Aorta (tissue), 5 donors: ENCODE measurements at places on chromosomes 5 and 9.
A peak's percentile ranks its signal among the peaks of the same experiment; 100 is the strongest.

- no peak overlapping the region for H3K27ac ChIP-seq
- H3K27me3 ChIP-seq, result no peaks in the 10 kb centered on the region
- no peak for DNase-seq
- H3K4me3 ChIP-seq, result no peak overlapping the region
These were observed 217.6 kb upstream of the ANKRD55 start for GRCh38 chr5:56450766-56451165.

GRCh38 chr5:139061274-139061673 is 136.9 kb downstream of the SIL1 start:
- no peak overlapping the region for H3K27ac ChIP-seq
- H3K36me3 ChIP-seq, result no peaks in the 10 kb centered on the region
- H3K4me1 ChIP-seq, result peaks cover 12% of the 10 kb centered on the region
- H3K4me3 ChIP-seq, result no peak overlapping the region
- peak; percentile 86 for DNase-seq

- no peak overlapping the region for H3K4me3 ChIP-seq
- H3K36me3 ChIP-seq, result no peaks in the 10 kb centered on the region
- no peaks in the 10 kb centered on the region for H3K4me1 ChIP-seq
- no peak overlapping the region for H3K27ac ChIP-seq
- no peak for DNase-seq
These were observed 43.3 kb downstream of the ANKRD33B start for GRCh38 chr5:10607023-10607665.

DNA sequence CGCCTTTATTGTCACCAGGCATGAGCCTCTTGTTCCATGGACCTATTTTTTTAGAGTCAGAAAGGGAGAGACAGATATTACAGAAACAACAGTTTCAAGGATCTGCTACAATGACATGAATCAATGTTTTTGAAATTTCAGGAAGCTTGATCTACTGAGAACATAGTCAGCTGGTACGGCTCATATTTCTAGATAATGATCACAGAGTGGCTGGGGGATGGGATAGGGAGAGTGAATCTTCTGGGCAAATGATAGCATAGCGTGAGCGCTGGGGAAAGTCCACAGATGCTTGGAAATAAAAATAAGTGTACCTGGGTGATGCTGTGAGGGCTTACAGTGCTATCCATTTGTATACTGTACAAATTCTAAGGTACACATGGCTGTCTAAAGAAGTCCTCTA is 340.4 kb downstream of the EBF1 start:
- H3K27ac ChIP-seq, result no peak overlapping the region
- no peaks in the 10 kb centered on the region for H3K36me3 ChIP-seq
- no peaks in the 10 kb centered on the region for H3K27me3 ChIP-seq
- peaks cover 13% of the 10 kb centered on the region for H3K4me1 ChIP-seq

DNA sequence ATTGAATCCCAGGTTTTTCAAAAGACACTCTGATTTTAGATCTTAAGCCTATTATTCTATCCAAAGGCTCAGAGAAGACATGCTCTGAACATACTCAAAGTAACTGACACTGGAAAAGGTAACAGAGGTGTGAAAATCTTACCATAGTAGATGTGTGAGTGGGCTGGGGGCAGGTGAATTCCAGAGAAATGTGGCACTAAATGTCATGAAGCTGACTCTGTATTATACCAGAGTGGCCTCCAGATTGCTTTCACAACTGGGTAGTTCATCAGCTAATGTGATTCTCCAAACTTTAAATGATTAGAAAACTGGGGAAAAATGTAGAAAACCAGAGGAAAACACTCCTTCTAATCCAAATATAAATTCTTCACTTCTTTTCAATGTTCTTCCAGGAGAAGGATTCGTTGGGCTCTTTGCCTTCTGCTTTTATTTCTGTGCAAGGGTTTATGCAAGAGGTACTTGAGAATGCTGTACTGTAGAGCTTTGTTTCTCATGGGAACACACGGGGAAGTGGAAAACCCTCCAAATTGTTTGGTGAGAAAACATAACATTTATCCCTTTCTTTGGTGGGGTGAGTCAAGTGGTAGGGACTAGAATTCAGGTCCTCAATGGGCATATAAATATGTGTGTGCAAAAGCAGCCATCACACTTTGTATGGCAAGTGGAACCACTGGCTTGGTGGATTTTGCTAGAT is at the start of gene SCGB3A2:
Gene SCGB3A2 (plus strand): TSS at position 646 of the 694 bp plus-strand sequence. CDS start 93 bp downstream, outside the sequence.
- no peak for DNase-seq
- no peaks in the 10 kb centered on the region for H3K27me3 ChIP-seq
- peaks cover 5% of the 10 kb centered on the region for H3K36me3 ChIP-seq
- no peak within 1 kb of the TSS for H3K27ac ChIP-seq

- DNase-seq, result no peak
- H3K27ac ChIP-seq, result peak overlapping the region; percentile 63
- no peak overlapping the region for H3K4me3 ChIP-seq
- H3K4me1 ChIP-seq, result peaks cover 10% of the 10 kb centered on the region
These were observed 52.8 kb downstream of the CAST start for GRCh38 chr5:96714951-96715451.
